ENCODE measurements at places on chromosomes 3 and 15. TPM values are rescaled to one million over a fixed set of nuclear protein-coding genes. Genes with fewer than 3 reads are reported as not detected.

DNA sequence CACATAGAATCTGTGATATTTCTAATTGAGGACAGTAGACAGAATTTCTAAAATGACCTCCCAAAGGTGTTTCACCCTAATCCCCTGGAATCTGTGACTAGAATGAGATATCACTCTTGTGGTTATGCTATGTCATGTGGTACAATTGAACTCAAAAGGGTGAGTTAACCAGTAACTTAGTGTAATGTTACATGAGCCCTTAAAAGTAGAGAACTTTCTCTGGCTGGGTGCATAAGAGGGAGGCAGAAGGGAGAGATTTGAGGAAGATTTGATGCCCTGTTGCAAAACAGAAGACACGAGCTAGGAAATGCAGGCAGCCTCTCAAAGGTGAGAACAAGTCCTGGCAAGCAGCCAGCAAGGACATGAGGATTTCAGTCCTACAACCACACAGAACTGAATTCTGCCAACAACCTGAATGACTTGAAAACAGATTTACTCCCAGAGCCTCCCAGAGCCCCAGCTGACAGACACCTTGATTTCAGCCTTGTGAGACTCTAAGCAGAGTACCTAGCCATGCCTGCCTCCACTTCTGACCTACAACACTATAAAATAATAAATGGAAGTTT is 160.3 kb downstream of the MTHFS start:
- DNase-seq, result no peak

DNA sequence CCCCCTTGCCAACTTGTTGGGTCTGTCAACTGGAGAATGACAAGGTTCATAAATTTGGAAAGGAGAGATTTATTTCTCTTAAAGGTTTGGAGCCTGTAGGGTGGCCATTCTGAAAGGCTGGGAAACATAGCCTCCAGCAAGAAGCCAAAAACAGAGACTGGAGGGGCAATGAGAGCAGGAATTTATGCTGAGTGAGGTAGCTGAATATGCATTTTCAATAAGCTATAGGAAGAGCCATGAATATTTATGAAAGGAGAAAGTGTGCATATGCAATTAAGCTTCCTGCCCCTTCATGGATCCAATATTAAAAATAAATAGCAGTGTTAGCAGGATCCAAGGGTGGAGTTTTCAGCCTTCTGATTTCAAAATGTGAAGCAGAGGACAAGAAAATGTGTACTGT is 306.1 kb upstream of the LRRC3B start:
- DNase-seq, result no peak

GRCh38 chr3:177131927-177132636 is 65.2 kb downstream of the TBL1XR1 start:
- no peak for DNase-seq

DNA sequence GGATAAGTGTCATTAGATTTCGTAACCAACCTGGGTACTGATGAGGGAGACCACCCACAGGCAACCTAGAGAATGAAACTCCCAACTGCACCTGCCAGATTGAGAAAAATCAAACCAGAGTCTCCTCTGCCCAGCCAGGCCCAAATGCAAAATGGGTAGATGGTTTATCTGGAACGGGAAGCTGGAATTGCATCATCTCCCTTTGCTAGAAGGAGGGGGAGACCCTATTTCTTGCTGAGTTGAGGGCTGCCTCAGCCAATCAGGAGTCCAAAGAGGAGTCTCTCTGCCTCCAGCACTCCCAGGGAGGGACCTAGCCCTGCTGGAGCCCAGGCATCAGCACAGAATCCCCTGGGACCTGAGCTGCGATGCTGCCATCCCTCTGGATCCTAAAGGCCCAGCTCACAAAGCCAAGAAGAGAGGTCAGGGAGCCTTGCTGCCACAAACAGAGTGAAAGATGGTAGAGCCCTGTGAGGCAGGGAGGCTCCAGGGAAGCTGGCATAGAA is 8.1 kb downstream of the RMDN3 start:
- DNase-seq, result no peak

GRCh38 chr15:68730471-68730919 is 90.2 kb downstream of the ANP32A start:
- no peak for DNase-seq

- DNase-seq, result no peak
Measured at GRCh38 chr3:183534249-183534648, 21.3 kb downstream of the KLHL6 start.

DNA sequence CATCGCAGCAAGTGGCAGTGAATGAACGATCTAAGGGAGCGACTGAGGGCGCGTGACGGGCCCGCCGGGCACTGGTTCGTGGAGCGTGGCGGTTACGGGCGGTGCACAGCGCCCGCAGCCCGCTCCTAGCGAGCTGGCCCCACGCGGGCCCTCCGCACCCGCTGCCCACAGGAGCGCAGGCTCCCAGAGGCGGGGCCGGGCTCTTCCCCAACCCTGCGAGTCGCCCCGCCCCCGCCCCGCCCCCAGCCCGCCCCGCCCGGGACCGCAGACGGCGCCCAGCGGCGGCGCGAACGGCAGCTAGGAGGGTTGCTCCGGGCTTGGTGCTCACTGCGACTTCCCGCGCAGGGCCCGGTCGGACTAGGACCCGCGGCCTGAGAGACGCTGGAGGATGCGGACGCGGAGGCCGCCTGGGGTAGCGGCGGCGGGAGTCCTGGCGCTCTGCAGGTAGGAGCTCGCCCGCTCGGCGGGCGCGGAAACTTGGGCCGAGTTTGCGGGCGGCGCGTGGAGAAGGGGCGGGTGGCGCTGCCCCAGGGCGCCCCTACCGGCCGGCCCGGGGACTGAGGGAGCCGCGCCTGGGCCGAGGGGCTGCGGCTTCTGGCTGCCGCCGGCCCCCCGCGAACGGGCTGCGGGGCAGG is at the start of gene C15orf39:
TSS of gene C15orf39 (plus strand) at position 267 of the 635 bp plus-strand sequence. CDS start 4,167 bp downstream, outside the sequence.
- DNase-seq, result peak; percentile 71

DNA sequence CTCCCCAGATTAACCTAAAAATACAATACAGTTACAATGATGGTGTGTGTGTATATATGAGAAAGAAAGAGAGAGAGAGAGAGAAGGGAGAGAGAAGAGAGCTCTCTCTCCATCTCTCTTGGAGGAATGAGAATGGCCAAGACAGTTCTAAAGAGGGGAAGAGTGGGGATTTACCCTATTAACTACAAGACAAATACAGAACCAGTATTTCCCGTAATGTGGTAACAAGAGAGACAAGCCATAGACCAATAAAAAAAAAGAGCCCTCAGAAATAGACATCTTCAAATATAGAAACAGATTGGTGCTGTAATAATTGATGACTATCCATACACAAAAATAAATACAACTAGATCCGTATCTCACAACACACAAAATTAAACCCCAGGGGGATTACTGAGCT is 87.0 kb downstream of the NSMCE3 start:
- no peak for DNase-seq

GRCh38 chr15:42152921-42153698 is 3.3 kb downstream of the PLA2G4F start:
- no peak for DNase-seq

DNA sequence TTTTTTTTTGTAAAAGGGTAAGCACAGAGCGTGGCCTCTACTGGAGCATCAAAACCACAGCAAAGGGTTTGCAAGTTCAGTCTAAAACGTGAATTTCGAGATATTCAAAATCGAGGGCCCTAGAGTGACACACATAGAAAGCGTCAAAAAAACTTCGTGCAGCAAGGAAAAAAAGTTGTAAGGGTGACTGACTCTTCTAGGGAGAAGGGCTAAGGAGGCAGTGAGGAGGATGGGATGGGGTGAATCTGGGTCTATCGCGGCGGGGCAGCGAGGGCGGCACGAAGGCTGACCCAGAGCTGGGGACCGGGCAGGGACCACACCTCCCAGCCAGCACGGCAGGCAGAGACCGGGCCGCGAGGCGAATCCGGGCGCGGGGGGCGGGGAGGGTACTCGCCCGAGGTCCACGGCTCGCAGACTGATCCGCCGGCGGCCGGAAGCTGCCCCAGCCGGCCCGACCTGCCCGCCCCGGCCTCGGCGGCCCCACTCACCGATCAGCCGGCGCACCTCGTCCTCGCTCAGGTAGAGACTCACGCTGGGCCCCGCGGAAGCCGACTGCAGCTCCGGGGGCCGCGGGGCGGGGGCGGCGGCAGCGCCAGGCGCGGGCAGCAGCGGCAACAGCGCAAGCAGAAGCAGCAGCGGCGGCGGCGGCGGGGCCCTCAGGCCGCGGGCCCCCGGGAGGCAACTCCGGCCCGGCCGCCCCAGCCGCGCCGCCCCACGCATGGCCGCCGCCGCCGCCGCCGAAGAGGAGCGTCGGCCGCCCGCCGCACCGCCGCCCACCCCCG is 533 bp downstream of the RYK start:
- peak; percentile 87 for DNase-seq

GRCh38 chr15:52857937-52858781 is 68.0 kb upstream of the ONECUT1 start:
- DNase-seq, result no peak

DNA sequence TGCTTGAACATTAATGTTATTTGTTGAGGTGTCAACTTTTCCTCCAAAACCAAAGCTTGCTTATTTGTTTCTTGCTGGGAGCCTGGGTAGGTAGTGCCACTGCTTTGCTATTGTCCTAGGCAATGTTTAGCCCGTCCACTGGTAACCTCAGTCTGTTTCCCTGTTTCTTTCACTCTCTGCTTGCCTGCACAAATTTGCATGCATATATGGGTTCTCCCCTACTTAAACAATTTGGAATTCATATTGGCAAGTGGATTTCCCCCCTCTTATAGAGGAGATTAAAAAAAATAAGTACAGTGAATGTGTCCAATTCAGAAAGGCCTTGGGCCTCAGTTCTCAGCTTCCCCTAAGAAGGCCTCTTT is 45.0 kb upstream of the BOC start:
- DNase-seq, result no peak

- DNase-seq, result no peak
Measured at GRCh38 chr3:4061195-4061594, 242.0 kb upstream of the SETMAR start.

- no peak for DNase-seq
Measured at GRCh38 chr3:137641879-137642704, 122.0 kb upstream of the SOX14 start.

GRCh38 chr15:86021281-86022264 is 58.1 kb upstream of the AGBL1 start:
- DNase-seq, result peak; percentile 25

GRCh38 chr3:157417247-157417646 is 19.4 kb upstream of the PTX3 start:
- no peak for DNase-seq

GRCh38 chr3:13771496-13771895 is 108.4 kb downstream of the WNT7A start:
- DNase-seq, result no peak

- DNase-seq, result no peak
Measured at GRCh38 chr3:167166594-167167253, 213.4 kb downstream of the ZBBX start.

- no peak for DNase-seq
Measured at GRCh38 chr3:57939775-57940174, 68.4 kb upstream of the FLNB start.

DNA sequence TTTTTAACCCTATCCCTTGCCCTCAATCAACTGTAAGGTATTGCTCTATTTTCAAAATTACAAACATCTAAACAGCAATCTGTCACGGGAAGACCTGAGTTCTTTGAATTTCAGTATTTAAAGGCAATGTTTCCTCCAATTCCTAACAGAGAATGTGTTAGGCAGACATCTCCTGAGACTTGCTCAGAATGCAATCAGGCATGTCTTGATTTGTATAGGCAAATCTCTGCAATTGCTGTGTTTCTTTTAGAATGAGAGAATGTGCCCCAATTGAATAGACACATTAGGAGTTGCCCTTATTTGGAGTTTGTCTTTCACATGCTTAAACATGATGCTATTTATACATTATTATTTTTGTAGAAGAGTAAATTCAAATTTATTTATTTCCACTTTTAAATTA is 205.6 kb downstream of the CADM2 start:
- no peak for DNase-seq

- DNase-seq, result no peak
Measured at GRCh38 chr15:100464256-100464655, 64.5 kb downstream of the CERS3 start.

GRCh38 chr15:69013726-69014406 is 629 bp upstream of the NOX5 start:
- no peak for DNase-seq

DNA sequence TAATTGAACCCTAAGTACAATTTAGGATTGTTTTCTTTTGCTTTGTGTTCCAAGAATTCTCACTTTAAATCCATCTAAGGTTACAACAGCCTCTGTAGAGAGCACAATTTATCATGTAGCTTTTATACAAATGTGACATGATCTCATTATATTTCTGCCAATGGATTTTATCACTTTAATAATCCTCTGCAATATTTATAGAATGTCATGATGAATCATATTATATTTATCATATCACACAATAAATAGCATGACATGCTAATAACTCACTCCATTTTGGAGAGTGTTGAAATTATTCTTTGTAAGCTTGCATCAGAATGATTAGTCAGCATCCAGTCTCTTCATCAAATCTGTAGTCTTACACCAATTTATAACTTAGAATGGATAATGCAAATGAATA is 280.6 kb upstream of the ZNF717 start:
- no peak for DNase-seq

- DNase-seq, result no peak
Measured at GRCh38 chr3:71815340-71816067, 30.6 kb upstream of the PROK2 start.

DNA sequence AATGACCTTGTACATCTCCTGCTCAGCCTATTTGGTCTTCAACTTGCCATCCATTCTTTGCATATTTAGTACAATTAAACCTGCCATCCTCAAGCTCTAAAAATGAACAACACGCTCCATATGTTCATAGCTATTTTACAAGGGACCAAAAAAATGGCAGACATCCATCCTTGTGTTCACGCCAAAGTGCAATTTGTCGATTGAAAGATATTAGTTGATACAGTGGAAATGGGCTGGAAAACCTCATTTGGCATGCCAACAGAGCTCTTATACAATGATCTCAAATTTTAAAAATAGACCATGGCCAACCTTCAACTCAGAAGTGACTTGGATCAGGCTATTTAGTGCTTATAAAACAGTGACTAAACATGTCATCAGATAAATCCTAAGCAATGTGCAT is 413.6 kb upstream of the ARL6 start:
- DNase-seq, result no peak

- DNase-seq, result no peak
Measured at GRCh38 chr3:57577801-57578200, 19.3 kb downstream of the ARF4 start.

GRCh38 chr15:75649848-75650247 is 2.1 kb downstream of the SNX33 start:
- no peak for DNase-seq

REC114 gene
- total RNA-seq, result not detected

NR2F2 gene
- total RNA-seq, result 15.8 TPM

PLSCR5 gene
- not detected for total RNA-seq

LCTL gene
- not detected for total RNA-seq

GOLGA8S gene
- 1.6 TPM for total RNA-seq

GABRA5 gene
- total RNA-seq, result not detected

RBP2 gene
- 7.5 TPM for total RNA-seq

ITIH3 gene
- 0.95 TPM for total RNA-seq

CYP1A2 gene
- total RNA-seq, result 0.06 TPM

COPG1 gene
- 101 TPM for total RNA-seq

SCN10A gene
- not detected for total RNA-seq

MAN2C1 gene
- 115 TPM for total RNA-seq

GOLGA6L22 gene
- not detected for total RNA-seq

ITGA11 gene
- 0.72 TPM for total RNA-seq

P2RY14 gene
- total RNA-seq, result 0.12 TPM

ZNF860 gene
- not detected for total RNA-seq

CNOT10 gene
- 23.0 TPM for total RNA-seq

MAGI1 gene
- total RNA-seq, result 28.0 TPM

Data from pancreas (tissue), 10 donors.